ENCODE measurements at places on chromosomes 12 and 14.

DNA sequence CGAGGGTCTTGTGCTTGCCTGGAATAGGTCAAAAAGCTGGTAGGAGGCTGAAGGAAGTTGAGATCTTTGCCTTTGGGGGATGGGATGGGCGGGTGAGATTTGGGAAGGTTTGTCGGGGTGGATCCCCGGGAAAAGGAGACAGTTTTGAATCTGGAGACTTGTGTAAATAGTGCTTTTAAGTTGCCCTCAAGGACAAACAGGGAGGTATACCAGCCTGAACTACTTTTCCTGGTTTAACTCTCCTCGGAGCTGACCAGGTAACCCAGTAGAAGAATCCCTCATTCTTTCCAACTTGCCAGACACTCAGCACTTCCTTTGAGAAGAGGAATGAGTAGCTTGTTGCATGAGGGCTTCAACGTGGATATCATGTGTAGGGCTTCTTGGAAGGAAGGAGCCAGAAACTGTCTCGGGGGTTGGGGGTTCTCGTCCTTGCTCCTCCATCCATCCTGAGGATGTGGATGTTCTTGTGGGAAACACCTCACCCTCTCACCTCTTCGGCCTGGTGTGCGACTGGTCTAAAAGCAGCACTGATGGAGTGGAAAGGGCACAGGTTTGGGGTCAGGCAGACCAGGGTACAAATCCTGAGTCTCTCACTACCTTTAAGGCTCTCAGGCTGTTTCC is 1.9 kb downstream of the TEAD4 start:
- DNase-seq: no peak

GRCh38 chr12:5871741-5872140 is 73.3 kb downstream of the ANO2 start:
- DNase-seq: no peak

GRCh38 chr14:54116198-54116885 is 159.7 kb upstream of the BMP4 start:
- no peak for DNase-seq

DNA sequence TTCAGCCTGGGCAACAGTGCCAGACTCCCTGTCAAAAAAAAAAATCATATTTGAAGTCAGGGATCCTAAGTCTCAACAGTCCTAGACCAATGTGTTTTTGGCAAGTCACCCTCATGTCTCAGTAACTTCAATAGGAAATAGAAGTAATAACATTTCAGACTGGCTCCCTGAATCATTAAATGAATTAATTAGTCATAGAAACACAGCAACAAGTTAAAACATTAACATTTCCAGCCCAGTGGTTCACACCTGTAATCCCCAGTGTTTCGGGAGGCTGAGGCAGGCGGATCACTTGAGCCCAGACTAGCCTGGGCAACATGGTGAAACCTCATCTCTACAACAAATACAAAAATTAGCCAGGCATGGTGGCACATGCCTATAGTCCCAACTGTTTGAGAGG is 125.2 kb downstream of the GTF2A1 start:
- DNase-seq: no peak

GRCh38 chr14:80584744-80585505 is 356.6 kb downstream of the CEP128 start:
- DNase-seq: no peak

DNA sequence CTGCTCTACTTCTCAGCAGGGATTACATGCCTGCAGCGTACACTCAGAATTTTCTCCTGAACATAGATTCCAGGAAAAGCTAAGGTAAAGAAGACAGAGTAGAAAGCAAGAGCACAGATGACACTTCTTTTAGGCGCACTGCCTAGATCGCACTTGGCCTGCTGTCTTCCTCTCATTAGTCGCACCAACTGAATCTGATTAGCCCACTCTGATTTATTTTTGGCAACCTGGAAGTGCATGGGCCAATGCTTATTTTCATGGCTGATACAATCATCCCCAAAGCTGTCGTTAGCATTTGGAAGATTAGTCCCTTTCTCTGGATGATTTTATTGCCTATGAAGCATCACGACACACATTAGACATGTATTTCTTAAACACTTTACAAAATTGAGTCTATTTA is 152.5 kb downstream of the PTPRO start:
- no peak for DNase-seq

- DNase-seq: no peak
These were observed 91.7 kb upstream of the FUT8 start for GRCh38 chr14:65320661-65321308.

DNA sequence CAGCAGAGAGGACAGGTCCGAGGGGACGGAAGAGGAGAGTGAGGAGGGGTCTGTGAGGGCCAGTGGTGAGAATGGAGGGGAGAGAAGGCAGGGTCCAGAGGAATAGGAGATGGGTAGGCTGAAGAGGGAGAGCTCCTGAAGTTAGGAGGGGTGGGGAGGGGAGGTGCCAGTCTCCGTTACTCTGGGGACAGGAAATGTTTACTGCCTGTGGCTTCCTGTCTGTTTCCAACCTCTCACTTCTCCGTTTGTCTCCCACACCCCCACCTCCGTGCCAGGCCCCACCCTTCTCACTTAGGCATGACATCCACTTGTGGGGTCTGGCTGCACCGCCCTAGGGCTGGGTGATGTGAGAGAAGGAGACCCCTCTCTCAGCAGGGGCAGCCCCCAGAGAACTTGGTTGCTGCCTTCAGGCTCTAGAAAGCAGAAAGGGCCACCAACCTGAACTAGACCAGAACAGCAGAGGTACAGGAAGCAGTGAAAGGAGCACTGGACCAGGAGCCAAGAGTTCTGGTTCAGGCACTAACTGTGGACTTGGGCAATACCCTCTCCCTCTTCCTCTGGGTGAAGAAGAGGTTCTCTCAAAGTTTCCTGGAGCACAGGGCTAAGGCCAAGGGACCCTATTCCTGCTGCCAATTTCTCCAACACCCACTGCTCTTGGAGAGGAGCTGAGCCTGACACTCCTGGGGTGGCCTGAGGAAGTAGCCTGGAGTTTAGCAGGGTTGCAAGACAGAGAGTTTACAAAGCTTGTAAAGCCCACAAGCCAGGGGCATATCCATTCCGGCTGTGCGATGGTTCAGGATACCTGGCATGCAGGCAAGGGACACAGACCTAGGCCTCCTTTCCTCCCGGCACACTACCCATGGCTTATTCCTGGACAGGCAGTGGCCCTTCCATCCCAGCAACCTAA is 5.5 kb downstream of the ITGA5 start:
- peak; percentile 64 for DNase-seq

- no peak for DNase-seq
These were observed 209.2 kb upstream of the HMGA2 start for GRCh38 chr12:65615118-65615517.

DNA sequence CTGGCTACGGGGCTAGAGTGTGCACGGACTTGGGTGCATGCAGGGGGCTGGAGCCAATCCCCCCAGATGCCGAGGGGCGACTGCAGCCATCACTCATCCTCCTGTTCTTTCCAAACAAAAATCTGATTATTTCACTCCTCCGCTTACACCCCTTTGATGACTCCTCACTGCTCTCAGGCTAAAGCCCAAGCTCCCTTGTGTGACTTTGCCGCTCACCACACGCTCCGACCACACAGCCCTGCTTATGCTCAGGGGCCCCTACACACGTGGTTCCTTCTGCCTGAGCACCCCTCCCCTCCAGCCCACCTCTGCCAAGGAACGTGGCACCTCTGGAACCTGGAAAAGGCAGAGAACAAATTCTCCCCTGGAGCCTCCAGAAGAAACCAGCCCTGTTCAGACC is 13.7 kb downstream of the CHFR start:
- DNase-seq: no peak

DNA sequence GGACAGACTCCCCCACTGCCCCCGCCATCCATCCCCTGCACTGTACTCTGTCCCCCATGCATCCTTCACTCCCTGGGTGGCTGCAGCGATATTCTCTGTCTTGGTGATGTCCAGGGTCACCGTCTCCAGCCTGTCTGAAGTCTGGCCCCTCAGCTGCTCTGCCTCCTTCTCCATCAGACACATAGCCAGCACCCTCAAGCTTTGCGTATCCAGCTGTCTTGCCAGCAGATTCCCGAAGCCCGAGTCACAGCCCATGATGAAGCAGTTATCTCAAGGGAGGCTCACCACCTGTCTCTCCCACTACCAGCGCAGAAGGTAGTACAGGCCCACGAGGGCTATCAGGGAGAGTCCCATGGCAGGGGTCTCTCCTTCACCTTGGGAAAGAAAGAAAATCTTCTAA is 77.8 kb downstream of the HSD17B6 start:
- DNase-seq: no peak

DNA sequence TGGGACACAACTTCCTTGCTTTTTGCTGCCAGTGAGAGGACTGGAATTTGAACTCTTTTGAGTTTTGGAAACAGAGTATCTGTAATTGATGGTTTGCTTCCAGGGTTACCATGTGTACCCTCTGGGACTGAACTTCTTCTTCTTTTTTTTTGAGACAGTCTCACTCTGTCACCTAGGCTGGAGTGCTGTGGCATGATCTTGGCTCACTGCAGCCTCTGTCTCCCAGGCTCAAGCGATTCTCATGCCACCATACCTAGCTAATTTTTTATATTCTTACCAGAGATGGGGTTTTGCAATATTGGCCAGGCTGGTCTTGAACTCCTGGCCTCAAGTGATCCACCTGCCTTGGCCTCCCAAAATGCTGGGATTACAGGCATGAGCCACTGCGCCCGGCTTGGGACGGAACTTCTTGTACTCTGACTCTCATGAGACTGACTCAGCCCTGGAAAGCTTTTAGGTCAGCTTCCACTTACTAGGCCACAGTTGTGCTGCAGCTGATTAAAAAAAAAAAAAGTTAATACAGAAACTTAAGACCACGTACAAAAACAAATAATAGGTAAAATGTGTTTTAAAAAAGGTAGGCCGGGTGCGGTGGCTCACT is 15.8 kb downstream of the SEL1L start:
- DNase-seq: no peak

- DNase-seq: no peak
These were observed 45.3 kb upstream of the ATP23 start for GRCh38 chr12:57896115-57896433.

DNA sequence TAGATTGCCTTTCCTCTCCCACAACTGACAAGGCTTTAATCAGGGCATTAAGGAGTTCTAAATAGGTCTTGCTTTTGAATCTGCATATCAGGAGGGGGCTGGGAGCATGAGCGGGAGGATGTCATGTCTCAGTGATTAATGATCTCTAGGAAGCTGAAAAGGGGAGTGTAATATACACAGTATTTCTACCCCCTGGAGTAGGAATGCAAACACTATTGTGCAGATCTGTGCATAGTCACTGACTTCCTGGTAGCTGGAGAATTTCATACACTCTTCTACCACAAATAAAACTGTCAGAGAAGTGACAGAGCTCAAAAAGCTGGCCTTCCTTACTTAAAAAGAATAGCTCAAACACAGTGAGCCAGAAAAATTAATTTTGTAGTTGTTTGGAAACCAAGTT is 65.8 kb downstream of the RIC8B start:
- no peak for DNase-seq

DNA sequence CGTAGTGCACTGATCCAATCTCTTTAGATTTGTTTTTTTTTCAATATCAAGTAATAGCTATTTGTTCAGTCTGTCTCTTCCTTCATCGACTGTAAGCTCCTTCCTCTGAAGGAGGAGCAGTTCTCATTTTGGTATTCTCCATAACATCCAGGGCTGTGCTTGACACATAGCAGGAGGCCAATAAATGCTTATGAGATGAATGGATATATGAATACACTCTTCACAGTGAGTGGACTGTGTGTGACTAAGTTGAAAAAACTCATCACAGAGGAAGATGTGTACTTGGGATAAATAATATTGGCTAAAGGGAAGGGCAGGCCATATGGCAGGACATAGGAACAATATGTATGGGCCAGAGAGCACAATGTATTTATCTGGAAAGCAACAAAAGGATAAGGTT is 205.3 kb upstream of the PRICKLE1 start:
- DNase-seq: no peak

- DNase-seq: no peak
These were observed 26.5 kb upstream of the BCAT1 start for GRCh38 chr12:24975425-24975824.

DNA sequence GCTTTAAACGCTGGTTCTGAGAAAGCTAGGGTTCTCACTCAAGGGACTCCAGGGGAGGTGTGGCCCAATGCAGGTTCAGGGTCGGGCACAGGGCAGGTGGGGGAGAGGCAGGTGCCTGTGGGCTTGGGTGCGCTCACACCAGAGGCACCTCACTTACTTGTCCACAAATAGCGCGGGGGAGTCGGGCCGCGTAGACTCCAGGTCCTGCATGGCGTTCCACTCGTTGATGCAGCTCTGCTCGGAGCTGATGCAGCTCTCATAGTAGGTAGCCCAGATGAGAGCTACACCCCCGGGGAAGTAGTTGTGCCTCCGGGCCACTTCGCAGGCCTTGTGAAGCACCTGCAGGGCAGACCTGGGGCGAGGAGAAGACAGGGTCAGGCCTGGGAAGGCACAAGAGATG is 49.9 kb downstream of the SSH1 start:
- no peak for DNase-seq

- no peak for DNase-seq
These were observed 74.3 kb downstream of the FAR2 start for GRCh38 chr12:29223426-29223825.

GRCh38 chr14:51677266-51677665 is 25.6 kb downstream of the FRMD6 start:
- no peak for DNase-seq

DNA sequence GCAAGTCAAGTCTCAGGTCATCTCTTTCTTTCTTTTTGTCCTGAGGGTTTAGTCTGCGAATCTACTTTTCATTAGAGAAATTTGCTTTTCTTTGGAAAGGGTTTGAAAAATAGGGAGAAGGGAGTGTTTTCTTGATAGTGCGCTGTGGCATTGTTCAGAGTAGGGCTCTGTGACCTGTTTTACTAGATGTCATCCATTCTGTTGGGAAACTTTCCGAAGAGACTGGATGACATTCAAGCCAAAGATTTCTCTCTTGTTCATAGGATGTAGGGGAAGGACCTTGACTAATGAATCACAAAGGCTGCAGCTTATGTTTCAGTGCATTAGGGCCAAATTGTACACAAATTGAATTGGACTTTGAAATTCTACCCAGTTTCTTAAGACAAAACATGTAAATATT is 14.7 kb downstream of the DLST start:
- no peak for DNase-seq

DNA sequence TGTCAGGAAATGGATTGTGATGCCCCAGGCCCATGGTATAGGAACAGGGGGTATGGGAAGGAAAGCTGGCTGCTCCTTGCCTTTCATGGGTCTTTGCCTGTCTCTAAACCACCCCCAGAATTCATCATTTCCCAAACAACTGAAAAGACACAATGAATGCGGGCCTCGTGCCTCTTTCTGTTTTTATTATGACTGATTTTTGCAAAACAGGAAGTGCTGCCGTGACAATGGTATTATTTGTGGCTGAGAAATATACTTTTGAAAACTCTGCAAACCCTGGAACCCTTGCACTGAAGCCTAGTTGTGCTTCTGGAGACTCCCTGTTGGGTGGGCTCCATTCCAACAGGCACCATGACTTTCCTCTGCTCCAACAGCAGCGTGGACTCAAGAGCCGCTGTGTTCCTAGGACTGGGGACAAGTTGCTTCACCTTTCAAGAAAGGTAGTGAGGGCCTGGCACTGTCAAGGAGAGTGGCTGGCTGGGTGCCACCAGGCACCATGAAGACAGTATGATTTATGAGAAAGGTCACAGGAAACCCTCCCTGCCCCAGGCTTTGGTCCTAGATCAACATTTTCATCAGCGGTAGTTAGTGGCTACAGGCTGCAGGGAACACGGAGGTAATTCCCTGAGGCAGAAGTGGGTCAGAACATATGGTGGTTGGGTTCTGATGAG is 4.8 kb upstream of the DGLUCY start:
- peak; percentile 49 for DNase-seq

GRCh38 chr12:2142068-2142467 is 89.3 kb downstream of the CACNA1C start:
- no peak for DNase-seq
